ENCODE measurements at places on chromosomes 6 and 20.

DNA sequence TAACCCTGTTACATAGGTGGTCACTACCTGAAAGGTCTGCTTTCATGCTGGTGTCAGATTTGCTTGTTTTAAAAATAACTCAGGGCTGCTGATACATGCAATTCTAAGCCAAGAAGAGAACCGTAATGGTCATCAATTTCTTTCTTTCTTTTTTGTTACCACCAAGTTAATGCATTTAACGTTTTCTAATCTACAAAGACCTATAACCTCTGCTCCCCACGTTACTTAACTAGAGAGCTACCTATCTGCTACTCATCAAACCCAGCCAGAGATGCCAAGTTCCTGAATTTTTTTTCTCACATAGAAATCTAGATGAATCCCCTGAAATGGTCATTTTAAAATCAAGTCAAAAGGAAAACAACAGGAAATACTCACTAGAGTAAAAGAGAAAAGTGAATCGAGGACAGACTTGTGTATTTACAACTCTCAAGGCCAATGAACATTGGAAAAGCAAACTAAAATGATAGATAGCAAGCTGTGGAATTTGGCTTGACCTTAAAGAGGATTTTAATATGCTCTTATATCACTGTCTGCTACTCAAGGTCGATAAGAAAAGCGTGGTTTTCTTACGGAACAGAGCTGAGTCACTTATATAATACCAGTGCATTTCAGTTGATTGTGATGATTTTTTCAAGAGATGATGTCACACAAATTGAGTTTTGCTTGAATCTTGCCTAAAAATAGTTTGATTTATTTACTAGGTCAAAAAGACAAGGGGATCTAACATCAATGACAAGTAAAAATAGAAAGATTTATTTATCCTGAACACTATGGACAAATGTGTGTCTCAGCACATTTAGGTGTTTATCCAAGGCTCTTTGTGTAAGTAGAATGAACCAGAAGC lies 67.9 kb downstream of the SGK1 start:
- DNase-seq = no peak

GRCh38 chr6:92132957-92133356 lies 1286.4 kb downstream of the EPHA7 start:
- no peak for DNase-seq

DNA sequence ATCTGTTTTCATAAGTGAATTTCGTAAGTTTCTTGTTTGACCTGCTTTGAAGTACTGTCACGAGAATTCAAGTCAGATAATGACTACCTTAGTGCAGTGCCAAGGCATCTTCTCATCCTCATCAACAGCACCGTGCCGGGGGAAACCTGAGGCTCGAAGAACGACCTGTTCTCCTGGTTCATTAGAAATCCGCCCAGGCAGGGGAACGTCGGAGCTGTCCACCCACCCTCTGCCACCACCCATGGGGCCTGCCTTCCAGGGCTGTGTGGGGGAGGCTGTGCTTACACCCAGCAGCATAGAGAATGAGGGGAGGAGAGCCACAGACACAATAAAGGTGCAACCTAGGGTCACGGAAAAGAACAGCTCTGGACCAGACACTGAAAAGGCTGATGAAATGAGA lies 101.6 kb downstream of the RAMACL start:
- DNase-seq = no peak

DNA sequence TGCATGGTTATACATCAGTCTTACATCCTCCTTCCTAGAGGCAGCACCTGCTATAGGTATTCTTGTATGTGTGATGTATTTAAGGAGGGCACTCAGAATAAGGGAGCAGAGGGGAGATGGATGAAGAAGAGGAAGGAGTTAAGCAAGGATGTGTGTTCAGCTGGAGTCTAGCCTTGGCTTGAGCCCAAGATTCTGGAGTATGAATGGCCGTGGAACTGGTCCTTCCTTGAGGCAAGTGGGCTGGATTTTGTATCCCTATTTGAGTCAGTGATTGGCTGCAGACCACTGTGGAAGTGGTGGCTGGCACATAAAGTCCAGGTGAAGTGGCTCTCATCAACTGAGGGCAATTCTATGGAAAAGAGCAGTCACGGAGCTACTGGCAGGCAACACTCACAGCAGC lies 112.0 kb upstream of the RNF24 start:
- DNase-seq = no peak

DNA sequence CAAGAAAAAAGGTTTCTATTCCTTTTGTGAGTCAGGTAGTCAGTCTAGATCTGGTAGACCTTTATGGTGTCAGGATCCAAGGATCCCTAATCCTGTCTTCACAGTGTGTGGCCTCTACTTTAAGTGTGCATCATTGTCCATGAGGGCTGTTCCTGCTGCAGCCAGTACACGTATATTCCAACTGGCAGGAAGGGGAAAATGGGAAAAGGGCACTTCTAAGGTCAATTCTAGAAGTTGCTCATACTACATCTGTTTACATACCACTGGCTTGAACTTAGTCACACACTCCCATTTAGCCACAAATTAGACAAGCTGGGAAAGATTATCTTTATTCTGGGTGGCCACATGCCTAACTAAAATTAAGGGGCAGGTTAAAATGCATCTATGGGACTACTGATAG lies 9.7 kb upstream of the MMS22L start:
- no peak for DNase-seq

- DNase-seq = no peak
Observed at GRCh38 chr6:164039954-164040375, 625.4 kb downstream of the QKI start.

DNA sequence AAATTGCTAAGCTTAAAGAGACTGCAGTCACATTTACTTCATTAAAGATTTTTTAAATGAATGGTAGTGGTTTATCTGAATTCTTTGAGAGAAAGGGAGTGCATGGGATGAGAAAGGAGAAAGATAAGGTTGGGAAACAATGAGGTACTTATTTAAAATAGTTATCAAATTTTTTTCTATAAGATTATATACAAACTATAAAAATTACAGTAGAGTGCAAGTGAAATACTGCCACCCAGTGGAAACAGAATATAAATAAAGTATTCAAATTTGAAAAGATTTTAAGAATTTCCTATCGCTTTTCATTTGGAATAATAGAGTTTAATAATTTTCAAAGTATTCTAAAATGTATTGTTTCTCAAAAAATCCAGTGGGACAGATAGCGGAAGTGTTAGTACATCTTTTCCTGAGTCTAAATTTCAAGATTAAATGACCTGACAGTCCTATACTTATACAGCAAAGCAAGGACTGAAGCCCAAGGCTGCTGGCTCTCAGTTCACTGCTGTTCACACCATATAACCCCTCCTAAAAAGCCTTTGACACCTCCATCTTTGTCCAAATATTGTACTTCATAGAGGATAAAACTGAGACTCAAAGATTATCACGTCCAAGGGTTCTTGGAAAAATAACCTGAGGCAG lies 31.1 kb downstream of the EPM2A start:
- no peak for DNase-seq

DNA sequence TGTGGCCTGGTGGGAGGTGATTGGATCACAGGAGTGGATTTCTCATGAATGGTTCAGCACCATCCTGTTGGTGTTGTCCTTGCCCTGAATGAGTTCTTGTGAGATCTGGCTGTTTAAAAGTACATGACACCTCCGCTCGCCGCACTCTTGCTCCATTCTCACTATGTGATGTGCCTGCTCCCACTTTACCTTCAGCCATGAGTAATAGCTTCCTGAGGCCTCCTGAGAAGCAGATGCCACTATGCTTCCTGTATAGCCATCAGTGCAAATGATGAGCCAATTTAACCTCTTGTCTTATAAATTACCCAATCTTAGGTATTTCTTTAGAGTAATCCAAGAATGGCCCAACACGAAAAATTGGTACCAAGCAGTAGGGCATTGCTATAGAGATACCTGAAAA lies 34.5 kb downstream of the KIF16B start:
- no peak for DNase-seq

DNA sequence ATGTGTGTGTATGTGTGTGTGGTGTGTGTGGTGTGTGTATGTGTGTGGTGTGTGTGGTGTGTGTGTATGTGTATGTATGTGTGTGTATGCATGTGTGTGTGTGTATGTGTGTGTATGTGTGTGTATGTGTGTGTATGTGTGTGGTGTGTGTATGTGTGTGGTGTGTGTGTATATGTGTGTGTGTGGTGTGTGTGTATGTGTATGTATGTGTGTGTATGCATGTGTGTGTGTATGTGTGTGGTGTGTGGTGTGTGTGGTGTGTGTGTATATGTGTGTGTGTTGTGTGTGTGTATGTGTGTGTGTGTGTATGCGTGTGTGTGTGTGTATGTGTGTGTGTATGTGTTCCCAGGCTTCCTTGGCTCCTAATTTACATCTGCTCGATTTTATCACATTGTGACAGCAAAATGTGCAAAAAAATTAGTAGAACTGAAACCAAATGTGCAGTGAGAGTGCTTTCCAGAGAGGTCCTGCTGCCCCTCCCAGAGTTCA lies 234.5 kb downstream of the BMP7 start:
- DNase-seq = no peak

DNA sequence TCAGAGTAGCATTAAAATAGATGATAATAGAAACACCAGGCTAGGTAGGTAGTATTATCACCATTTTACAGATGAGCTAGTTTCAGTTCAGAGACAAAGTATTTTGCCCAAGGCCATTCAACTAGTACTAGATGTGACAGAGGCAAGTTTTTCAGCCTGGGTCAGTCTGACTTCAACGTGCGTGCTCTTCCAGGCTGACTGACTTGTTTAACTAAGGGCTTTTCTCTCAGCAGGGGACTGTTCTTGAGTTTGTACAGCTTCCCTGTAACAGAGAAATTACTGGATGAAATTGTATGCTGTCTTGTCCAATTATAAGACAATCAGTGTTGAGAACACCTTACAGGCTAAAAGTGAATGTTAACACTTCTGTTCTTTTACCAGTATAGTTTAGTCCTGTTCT lies 333.5 kb upstream of the MAN1A1 start:
- DNase-seq = no peak

Data from activated CD4-positive, CD25-positive, alpha-beta regulatory T cell (primary cell).